ENCODE measurements at places on chromosomes 3 and 15. TPM values are rescaled to one million over a fixed set of nuclear protein-coding genes. Genes with fewer than 3 reads are reported as not detected.

The GRAMD1C gene
- 2.2 TPM for total RNA-seq

The SHF gene
- 0.96 TPM for total RNA-seq

The KIF15 gene
- 13.7 TPM for total RNA-seq

DNA sequence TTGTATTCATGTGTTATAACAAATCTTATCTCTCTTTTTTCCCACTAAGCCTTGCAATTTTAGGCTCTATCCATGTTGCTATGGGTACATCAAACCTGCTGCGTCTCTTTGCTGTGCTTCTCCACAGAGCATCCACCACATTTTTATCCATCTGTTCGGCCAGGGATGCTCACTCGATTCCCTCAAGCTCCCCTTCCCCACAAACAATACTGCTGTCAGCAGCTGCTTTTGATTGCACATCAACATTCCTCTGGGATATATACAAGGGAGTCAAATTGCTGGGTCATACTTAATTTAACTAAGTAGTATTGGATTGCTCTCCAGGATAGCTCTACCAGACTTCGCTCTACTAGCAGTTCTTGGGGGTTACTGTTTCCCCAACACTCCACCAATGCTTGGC lies 36.8 kb downstream of the TMEM108 start:
- no peak for DNase-seq

DNA sequence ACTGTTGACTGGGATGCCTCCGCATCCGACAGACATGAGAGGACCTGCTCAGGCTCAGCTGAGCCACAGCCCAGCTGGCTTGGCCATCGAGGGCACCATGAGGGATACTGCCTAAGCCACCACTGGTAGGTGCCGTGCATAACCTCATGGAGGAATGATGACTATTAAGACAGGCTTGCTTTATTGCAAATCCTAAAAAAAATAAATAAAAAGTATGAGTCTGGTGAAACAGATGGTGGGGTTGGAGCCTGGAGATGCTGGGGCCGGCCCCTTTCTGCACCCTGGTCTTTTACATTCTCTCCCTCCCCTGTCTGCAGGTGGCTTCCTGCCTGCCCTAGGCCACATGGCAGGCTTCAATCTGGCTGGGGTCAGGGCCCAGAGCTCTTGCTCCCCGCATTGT lies 24.0 kb upstream of the RAD18 start:
- DNase-seq: no peak

- DNase-seq: no peak
These were observed 20.5 kb upstream of the UBE2Q2 start for GRCh38 chr15:75822685-75823278.

GRCh38 chr15:81073801-81074200 lies 60.3 kb upstream of the CFAP161 start:
- DNase-seq: no peak

DNA sequence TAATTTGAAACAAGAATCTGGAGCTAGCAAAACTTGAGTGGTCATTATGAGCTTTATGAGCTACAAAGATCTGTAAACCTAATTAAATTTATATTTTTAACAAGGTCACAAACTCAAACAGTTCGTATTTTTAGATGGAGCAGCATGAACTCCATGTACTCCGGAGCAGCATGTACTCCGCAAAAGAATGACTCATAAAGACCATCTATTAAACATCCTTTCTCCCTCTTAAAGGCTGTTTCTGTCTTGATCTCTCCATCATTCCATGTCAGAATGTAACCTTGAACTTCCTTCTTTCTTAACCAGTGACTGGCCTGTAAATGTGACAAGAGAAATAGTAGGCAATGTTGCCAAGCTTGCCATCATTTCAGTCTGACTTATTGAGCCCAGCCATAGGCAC lies 696.9 kb downstream of the ZNF385D start:
- DNase-seq: no peak

GRCh38 chr15:60315878-60316277 lies 81.9 kb downstream of the ANXA2 start:
- no peak for DNase-seq

GRCh38 chr3:124529826-124530571 lies 200.3 kb upstream of the UMPS start:
- DNase-seq: peak; percentile 67

DNA sequence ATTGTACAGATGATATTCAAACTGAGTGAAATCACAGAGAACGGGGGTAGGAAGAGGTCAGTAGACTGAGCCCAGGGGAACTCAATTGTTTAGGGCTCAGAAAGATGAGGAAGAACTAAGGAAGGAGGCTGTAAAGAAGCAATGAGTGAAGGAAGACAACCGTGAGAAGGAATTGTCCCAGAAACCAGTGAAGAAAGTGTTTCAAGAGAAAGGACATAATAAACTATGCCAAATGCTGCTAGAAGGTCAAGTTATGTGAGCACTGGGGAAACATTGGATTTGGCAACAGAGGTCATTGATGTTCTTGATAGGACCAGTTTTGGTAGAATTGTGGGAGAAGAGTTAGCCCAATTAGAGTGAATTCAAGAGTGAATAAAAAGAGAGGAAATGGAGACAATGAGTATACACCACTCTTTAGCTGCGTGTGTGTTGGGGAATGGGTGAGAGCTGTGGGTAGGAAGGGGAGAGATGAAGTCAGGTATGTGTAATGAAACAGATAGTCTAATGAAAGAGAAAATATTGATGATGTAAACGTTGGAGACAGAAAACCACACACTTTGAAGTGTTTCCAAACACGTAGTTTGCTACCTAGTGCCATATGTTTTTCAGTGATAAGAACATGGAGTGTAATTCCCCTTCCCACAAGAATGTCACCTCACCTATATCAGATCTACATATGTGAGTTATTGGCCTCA lies 42.5 kb upstream of the MME start:
- no peak for DNase-seq
